Esophagus mucosa (tissue), 1 donor: ENCODE measurements at places on chromosomes 1 and 21. TPM values are rescaled to one million over a fixed set of nuclear protein-coding genes. Genes with fewer than 3 reads are reported as not detected.

The FOXE3 gene
- not detected for total RNA-seq

The ITLN2 gene
- 0.16 TPM for total RNA-seq

The SLAMF7 gene
- 6.3 TPM for total RNA-seq

The LCE1E gene
- total RNA-seq: not detected

The EDEM3 gene
- 18.2 TPM for total RNA-seq

The AMY2A gene
- total RNA-seq: not detected

The HENMT1 gene
- 2.2 TPM for total RNA-seq

The KCNE2 gene
- total RNA-seq: not detected

The CFAP141 gene
- total RNA-seq: not detected

DNA sequence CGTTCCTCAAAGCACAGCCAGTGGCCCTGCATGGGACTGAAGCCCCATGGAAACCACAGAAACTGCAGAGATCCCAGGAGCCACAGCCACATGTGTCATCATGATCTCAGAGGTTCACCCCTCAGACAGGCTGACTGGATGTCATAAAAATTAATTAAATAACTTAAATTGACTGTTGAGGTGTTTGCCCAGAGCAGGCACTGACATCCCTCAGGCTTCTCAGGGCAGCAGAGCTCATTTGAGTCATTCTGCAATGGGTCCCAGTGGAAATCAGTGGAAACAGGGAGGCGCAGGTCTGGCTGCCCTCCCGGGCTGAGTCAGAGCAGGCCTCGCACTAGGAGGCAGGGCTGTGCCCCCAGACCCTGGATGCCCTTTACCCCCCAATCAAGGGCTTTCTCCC is 135.1 kb downstream of the CDC7 start:
- ATAC-seq: no peak

- ATAC-seq: no peak
These were observed 300.7 kb upstream of the SNX7 start for GRCh38 chr1:98360864-98361263.

GRCh38 chr1:178870944-178871343 is at the start of gene ANGPTL1:
Gene ANGPTL1 (minus strand): TSS chr1:178871077. CDS start chr1:178865776, 5,301 bp downstream.
- no peak for ATAC-seq

DNA sequence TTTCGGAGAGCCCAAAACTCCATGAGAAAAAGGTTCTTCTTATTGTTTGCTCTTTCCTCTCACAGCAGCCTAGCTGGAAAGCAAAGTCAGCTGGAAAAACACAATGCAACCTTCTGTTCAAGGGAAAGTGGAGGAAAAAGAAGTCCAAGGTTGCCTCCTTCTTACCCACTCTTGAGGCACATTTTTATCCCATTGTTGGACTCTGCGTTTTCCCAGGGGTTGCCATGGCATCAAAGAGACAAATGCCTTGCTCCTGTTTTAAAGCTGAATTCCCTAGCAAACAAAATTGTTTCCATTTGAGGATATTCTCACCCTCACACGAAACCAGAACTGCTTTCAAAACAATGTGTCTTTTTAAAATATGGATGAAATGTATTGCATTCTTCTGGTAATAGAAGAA is 45.1 kb upstream of the PALMD start:
- no peak for ATAC-seq

- ATAC-seq: no peak
These were observed 38.8 kb upstream of the ADORA3 start for GRCh38 chr1:111542187-111542586.

DNA sequence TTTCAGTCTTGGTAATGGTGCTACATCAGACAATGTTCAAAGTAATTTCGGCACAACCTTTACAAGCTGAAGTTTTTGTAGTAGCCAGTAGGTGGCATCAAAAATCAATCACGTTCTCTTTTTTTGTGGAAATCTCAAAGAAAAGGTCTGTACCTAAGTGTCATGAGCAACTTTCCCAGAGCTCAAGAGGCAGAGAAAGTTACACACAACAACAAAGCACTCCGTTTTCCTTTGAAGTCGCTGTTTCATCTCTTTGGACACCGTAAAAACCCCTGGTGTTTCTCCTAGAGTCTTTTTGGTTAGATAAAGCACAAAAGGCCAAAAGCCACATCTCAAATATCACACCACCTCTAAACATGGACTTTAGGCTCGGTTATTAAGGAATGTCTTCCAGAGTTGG is 131.6 kb downstream of the LHX8 start:
- no peak for ATAC-seq

DNA sequence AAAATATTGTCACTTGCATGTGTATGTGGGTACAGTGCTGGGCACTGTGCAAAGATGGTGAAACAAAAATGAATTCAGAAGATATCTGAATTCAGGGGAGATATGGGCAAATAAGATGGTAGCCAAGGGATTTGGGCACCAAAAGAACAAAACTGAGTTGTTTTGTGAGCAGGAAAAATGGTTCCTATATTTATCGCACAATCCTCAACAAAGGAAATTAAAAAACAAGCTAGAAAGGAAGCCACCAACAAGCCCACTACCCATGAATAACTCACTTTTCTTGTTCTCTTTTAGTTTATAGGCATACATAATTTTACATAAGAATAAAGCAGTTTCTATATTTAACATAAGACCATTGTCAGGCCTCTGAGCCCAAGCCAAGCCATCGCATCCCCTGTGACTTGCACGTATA is 40.7 kb upstream of the VASH2 start:
- no peak for ATAC-seq

GRCh38 chr1:27418326-27419185 is 26.1 kb downstream of the GPR3 start:
- ATAC-seq: peak; percentile 81
